ENCODE measurements at places on chromosomes 12 and 14. TPM values are rescaled to one million over a fixed set of nuclear protein-coding genes. Genes with fewer than 3 reads are reported as not detected.

- H3K36me3 ChIP-seq = no peaks in the 10 kb centered on the region
- H3K4me1 ChIP-seq = no peaks in the 10 kb centered on the region
- H3K27me3 ChIP-seq = no peaks in the 10 kb centered on the region
- no peak for DNase-seq
- no peak overlapping the region for H3K4me3 ChIP-seq
- no peak overlapping the region for H3K27ac ChIP-seq
Observed at GRCh38 chr12:127571578-127571977, 695.4 kb upstream of the TMEM132C start.

GRCh38 chr12:121796855-121797751 is 3.6 kb upstream of the RHOF start:
- H3K27ac ChIP-seq = peak overlapping the region; percentile 98
- H3K36me3 ChIP-seq = no peaks in the 10 kb centered on the region
- H3K27me3 ChIP-seq = no peaks in the 10 kb centered on the region
- peaks cover 43% of the 10 kb centered on the region for H3K4me1 ChIP-seq

DNA sequence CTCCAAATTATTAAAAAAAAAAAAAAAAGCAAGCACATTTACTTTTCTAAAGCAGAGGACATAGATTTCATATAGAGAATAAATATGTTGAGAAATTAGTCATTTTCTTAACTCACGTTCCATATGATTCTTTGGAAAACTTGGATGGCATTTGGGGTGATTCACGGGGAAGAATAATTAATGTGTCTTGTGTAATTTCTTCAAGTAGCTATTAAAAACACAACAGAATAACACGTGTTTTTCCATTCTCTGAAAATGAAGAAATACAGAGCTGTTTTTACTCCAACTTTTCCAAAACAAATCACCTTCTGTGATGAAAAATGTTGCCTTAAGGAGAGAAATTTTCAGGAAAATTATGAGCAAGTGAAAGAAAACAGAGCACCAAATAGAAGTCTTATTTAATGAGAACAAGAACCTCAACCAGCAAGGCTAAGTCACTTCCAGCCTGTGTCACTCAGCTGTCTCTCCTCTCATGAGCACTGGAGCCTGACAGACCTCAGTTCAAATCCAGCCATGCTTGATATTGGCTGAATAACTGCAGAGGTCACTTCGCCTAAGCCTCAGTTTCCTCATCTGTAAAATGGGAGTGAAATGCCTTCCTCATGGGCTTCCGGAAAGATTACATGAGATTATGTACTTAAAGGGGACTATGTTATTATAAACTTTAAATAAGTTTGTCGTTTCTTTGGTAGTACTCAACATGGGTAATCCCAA is 42.8 kb upstream of the NUAK1 start:
- H3K4me3 ChIP-seq = no peak overlapping the region
- no peaks in the 10 kb centered on the region for H3K36me3 ChIP-seq
- DNase-seq = no peak
- no peak overlapping the region for H3K27ac ChIP-seq

DNA sequence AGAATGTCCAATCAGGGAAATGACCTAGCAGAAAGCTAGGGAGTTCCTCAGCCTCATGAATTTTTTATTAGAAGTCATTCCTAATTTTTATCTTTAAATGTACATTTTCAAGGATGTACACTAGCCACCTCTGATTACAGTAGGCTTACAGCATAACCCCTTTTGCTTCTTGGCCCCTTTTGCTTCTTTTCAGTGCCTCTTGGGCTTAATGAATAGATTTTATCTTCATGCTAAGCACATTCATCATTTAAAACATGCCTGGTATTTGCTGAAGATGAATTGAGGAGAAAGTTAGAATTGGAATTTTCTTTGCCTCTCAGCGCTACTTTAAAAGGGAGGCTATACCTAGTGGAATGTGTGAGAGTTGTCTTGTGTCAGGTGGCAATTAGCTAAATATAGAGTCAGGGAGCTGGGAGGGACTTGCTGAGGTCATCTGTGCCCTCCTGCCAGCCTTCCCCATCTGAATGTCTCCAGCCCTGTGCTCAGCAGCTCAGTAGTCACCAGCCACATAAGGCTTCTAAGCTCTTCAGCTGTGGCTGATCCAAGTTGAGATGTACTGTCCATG is 132.1 kb downstream of the SAMD4A start:
- H3K27ac ChIP-seq = no peak overlapping the region
- no peaks in the 10 kb centered on the region for H3K4me1 ChIP-seq
- no peak for DNase-seq

GRCh38 chr12:109997393-109997792 is 1.2 kb upstream of the GIT2 start:
- H3K4me1 ChIP-seq = no peaks in the 10 kb centered on the region
- no peak overlapping the region for H3K4me3 ChIP-seq
- H3K36me3 ChIP-seq = no peaks in the 10 kb centered on the region
- DNase-seq = no peak
- H3K27ac ChIP-seq = no peak overlapping the region

DNA sequence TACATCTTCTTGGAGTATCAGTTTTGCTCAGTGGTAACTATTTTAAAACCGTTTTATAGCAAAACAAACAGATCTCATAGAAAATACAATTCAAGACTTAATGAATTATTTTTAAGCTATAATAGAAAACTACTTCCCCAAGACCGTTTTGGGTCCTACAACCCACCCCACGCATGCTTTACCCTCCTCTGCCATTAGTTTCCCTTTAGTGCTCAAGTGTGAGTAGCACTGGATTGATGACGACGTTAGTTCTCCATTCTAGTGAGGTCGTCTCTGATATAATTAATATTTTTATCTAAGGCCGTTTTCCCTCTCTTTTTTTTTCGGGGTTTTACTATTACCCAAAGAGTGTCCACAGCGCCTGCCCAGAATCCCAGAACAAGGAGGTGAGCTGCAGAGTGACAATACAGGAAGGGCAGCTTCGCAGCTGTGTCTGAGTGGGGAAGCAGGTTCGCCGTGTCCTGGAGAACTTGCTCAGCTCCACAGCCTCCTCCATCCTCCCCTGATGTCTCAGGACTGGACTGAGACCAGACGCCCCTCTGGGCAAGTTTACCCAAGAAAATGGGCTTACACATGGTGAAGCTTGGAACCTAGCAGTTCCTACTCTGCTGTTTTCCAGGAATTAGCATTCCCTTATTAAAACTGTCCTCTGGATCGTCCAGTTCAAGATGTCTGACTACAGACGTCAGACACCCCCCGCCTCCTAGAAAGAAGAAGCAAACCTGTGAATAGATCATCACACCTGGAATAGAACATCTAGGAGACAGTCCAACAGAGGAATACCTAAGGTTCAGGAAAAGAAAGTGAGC is 31.9 kb upstream of the MON2 start:
- H3K27me3 ChIP-seq = no peaks in the 10 kb centered on the region
- H3K4me3 ChIP-seq = peak overlapping the region; percentile 31
- no peaks in the 10 kb centered on the region for H3K4me1 ChIP-seq
- DNase-seq = peak; percentile 40
- H3K36me3 ChIP-seq = no peaks in the 10 kb centered on the region
- H3K27ac ChIP-seq = no peak overlapping the region

DNA sequence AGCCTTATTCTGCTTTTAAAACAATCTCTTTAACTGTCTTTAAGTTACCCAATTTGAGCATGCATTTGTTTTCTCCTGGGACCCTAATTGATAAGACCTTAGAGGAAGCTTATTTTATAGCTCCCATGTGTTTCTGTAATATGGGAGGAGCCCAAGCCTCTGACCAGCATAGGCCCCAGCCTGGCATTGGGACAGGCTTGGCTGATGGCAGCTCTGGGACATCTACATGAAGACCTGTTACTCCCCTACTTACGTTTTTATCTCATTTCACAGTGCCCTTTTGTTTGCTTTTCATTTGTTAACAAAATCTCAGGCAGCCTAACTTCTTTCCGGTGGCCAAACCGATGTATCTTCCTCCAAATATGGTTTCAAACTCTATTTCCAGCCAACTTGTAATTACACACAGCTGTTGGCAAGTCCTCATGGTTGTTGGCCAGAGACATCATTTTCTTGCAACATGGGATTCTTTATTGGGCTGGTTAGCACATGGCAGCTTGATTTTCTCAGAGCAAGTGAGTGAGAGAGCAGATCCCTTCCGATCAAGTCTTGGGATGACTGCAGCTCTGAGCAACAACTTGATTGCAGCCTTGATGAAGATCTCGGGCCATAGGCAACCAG is 1117.5 kb downstream of the AACS start:
- H3K4me1 ChIP-seq = no peaks in the 10 kb centered on the region
- no peaks in the 10 kb centered on the region for H3K27me3 ChIP-seq

DNA sequence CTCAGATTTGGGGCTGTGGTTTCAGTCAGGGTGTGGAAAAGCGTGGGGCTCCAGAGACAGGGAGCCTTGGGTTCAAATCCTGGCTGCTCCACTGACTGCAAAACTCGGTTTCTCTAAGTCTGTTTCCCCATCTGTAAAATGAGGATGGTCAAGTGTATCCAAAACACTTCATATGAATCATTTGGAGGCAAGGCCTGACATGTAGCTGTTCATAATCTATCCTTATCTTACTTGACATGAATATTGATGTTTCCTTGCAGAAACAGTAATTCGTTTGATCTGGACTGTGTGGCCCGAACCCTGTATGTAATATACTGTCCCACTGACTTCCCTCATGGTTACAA is 1.5 kb upstream of the CCDC63 start:
- H3K27ac ChIP-seq = no peak overlapping the region
- DNase-seq = no peak
- H3K4me3 ChIP-seq = no peak overlapping the region
- no peaks in the 10 kb centered on the region for H3K36me3 ChIP-seq
- no peaks in the 10 kb centered on the region for H3K27me3 ChIP-seq

DNA sequence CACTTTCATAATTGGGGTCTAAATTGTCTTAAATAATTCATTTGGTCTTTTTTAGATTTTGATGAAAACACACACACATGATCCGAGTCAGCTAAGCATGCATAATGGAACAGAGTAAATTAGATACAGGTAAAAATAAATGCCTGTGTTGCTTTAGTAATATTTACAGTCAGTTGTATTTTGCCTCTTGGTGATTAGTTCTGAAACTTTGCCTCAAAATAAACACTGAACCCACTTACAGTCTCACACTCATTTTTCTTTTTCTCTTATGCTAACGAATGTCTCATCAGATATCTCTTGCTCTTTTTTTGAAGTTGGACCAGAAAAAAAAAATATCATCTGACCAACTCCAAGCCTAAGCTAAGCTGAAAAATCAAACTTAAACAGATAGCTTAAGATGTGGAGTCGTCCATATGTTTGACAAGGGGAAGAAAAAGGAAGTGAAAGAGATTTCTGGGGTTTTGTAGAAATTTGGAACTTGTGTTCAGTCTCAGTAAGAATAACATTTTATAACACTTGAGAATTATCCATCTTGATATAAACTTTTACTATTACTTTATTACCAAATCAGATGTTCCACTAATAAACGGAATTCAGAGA is 592.5 kb downstream of the RPL10L start:
- H3K27ac ChIP-seq = no peak overlapping the region
- H3K36me3 ChIP-seq = no peaks in the 10 kb centered on the region
- H3K4me3 ChIP-seq = no peak overlapping the region
- no peak for DNase-seq

DNA sequence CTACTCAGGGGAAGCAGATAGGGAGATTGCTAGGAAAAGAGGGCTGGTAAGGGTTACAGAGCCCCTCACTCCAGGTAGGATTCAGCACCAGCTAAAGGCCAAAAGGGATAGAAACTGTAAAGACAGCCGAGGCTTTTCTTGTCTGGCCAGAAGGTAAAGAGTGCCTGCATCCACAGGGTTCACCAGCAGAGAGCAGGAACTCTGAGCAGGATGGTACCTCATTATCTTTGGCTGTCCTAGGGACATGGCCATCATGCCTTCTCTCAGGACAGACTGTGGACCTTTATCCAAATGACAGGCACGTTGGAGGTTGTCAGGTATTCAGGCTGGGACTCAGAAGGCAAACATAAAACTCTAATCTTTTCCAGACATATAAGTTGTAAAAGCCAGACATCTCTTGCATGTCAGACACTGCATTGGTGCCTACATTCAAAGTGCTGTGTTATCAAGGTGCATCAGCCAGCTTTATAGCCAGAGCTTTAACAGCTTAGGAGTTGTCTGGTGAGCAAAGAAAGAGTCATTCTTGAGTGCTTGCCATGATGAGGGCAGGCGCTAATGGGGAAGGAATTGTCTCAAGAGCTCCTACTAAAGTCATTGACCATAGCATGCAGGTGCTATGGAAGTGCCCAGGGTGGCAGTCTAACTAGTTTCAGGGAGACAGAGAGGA is 89.5 kb downstream of the PELI2 start:
- H3K4me3 ChIP-seq = no peak overlapping the region
- H3K36me3 ChIP-seq = no peaks in the 10 kb centered on the region
- H3K27ac ChIP-seq = no peak overlapping the region
- H3K4me1 ChIP-seq = no peaks in the 10 kb centered on the region

DNA sequence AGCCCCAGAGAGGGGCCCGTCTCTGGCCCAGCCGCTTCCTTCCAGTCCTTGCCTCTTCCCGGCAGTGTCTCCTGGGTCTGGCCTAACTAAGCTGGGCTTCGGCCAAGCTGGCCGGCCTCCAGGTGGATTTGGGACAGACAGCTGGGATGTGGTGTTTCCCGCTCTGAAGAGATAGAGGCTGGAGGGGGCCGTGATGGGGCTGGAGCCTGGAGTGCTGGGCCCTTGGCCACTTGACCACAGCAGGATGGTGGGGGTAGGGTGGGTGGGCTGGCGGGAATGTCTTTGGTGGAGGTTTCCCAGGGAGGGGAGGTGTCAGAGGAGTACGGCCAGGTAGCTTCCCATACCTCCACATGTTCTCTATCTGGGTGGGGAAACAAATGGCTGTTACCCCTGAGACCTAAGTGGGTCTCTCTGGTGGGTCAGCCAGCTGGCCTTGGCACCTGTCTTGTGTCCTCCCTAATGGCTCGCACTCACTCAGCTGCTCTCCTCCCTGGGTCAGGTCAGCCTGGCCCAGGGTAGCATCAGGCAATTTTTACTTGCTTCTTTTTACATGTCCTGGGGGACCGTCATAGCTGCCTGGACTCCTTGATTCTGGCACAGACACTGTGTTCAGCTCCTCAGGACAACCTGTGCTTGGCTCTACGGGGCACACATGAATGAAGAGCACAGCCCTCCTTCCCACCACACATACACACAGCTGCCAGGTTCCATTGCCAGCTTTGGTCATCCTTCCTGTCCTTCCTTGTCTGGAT is 19.8 kb upstream of the PGF start:
- H3K36me3 ChIP-seq = no peaks in the 10 kb centered on the region
- DNase-seq = no peak
- H3K27ac ChIP-seq = no peak overlapping the region
- no peaks in the 10 kb centered on the region for H3K27me3 ChIP-seq
- H3K4me3 ChIP-seq = no peak overlapping the region
- H3K4me1 ChIP-seq = no peaks in the 10 kb centered on the region

GRCh38 chr14:99546234-99546879 is 57.6 kb downstream of the CCDC85C start:
- no peak for DNase-seq
- H3K4me3 ChIP-seq = no peak overlapping the region
- H3K27me3 ChIP-seq = no peaks in the 10 kb centered on the region
- no peaks in the 10 kb centered on the region for H3K36me3 ChIP-seq
- H3K27ac ChIP-seq = no peak overlapping the region
- H3K4me1 ChIP-seq = no peaks in the 10 kb centered on the region

Gene CD163
- 10.6 TPM for total RNA-seq

Gene PPP1R36
- total RNA-seq = 8.6 TPM

Gene SYCP3
- total RNA-seq = 14.0 TPM

Gene HCAR2
- 1.6 TPM for total RNA-seq

Gene CACNA2D4
- 1.4 TPM for total RNA-seq

Gene CLEC4D
- 1.5 TPM for total RNA-seq

Gene LALBA
- total RNA-seq = 1.6 TPM
